ENCODE measurements at places on chromosomes 7 and 10. TPM values are rescaled to one million over a fixed set of nuclear protein-coding genes. Genes with fewer than 3 reads are reported as not detected.

GRCh38 chr7:153902862-153903261 lies 149.3 kb upstream of the DPP6 start:
- H3K27ac ChIP-seq = no peak overlapping the region
- no peak for DNase-seq
- no peaks in the 10 kb centered on the region for H3K4me1 ChIP-seq
- no peak overlapping the region for H3K4me3 ChIP-seq
- no peaks in the 10 kb centered on the region for H3K27me3 ChIP-seq

GRCh38 chr7:21374134-21374533 lies 53.7 kb upstream of the SP4 start:
- no peaks in the 10 kb centered on the region for H3K27me3 ChIP-seq
- DNase-seq = no peak
- no peaks in the 10 kb centered on the region for H3K36me3 ChIP-seq
- H3K4me3 ChIP-seq = no peak overlapping the region
- no peak overlapping the region for H3K27ac ChIP-seq

GRCh38 chr7:2886900-2887299 lies 42.8 kb upstream of the GNA12 start:
- no peaks in the 10 kb centered on the region for H3K27me3 ChIP-seq
- no peak overlapping the region for H3K4me3 ChIP-seq
- no peak overlapping the region for H3K27ac ChIP-seq
- no peaks in the 10 kb centered on the region for H3K4me1 ChIP-seq
- no peaks in the 10 kb centered on the region for H3K36me3 ChIP-seq

DNA sequence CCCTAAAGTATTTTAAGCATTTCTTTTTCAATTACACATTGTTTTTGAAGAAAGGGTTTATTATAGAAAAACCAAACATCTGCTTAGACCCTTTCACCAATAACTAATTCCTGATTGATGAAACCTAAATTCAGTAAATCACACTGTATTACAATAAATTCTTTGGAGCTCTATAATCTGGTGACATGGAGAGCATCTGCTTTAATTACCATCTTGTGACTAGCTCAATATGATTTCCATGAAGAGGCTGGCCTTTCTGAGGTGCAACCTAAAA lies 9.7 kb downstream of the HYCC1 start:
- H3K4me3 ChIP-seq = no peak overlapping the region
- peaks cover 22% of the 10 kb centered on the region for H3K4me1 ChIP-seq
- no peak overlapping the region for H3K27ac ChIP-seq
- H3K27me3 ChIP-seq = no peaks in the 10 kb centered on the region
- H3K36me3 ChIP-seq = no peaks in the 10 kb centered on the region
- no peak for DNase-seq

EZH2 gene
- 11.3 TPM for total RNA-seq

- no peak overlapping the region for H3K4me3 ChIP-seq
- no peak overlapping the region for H3K27ac ChIP-seq
- H3K36me3 ChIP-seq = no peaks in the 10 kb centered on the region
- H3K4me1 ChIP-seq = no peaks in the 10 kb centered on the region
- no peak for DNase-seq
Observed at GRCh38 chr10:121527690-121528089, 70.6 kb downstream of the FGFR2 start.

TMEM178B gene
- total RNA-seq = 0.76 TPM

SYT15 gene
- 0.99 TPM for total RNA-seq

SRI gene
- 80.0 TPM for total RNA-seq

Data from CD4-positive, alpha-beta memory T cell (primary cell).